ENCODE measurements at places on chromosomes 4 and X.

- DNase-seq: peak; percentile 33
Observed at GRCh38 chrX:122517786-122518185, 666.3 kb upstream of the GRIA3 start.

- DNase-seq: no peak
Observed at GRCh38 chr4:84944947-84945346, 21.5 kb downstream of the WDFY3 start.

GRCh38 chr4:139540632-139541031, 15.4 kb downstream of the SETD7 start:
- DNase-seq: no peak

GRCh38 chrX:32448945-32449344, 762.4 kb downstream of the DMD start:
- DNase-seq: no peak

DNA sequence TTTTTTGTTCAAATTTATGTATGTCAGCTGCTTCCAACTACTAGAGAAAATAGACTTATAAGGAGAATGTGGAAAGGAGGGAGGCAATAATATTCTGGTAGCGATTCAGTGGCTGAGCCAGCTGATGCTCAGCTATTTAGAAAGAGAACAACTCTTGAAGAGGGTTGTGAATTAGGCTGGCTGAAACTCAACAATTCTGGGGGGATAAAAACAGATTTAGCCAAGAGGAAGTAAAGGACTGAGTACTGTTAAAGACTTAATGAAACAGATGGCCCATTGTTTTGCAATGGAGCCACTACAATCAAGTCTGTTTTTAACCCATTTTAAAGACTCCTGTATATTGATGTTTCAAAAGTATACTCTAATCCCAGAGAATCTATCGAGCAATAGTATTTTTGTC, 1058.9 kb downstream of the C4orf33 start:
- DNase-seq: no peak

DNA sequence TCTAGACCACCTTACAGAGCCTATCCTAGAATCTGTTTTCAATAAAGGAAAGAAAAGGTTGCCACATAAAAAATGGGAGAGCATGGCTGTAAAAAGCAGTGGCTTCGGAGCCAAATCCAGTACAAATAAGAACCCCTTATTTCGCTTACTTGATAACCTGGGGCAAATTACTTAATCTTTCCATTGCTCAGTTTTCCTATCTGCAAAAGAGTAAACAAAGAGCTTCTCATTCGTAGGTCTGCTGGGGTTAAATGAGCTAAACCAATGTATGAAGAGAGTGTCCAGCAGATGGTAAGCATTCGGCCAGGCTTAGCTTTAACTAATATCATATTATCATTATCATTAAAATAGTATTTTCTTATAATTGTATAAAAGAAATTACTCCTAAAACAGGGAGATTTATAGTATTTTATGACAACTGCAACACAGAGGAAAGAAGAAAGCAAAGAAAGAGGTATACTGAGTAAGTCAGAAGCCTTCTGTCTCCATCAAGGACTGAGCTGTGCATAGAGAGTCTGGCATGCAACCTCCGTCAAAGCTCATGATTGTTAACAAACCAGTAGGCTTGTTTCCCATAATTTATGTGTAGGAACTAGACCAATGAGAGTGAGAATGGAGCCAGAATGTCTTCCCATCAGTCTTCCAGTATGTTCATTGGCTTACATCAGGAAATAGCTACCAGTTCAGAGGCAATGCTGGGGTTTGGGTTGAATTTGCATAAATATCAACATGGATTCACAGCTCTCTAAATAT, 364.9 kb downstream of the UNC5C start:
- no peak for DNase-seq

DNA sequence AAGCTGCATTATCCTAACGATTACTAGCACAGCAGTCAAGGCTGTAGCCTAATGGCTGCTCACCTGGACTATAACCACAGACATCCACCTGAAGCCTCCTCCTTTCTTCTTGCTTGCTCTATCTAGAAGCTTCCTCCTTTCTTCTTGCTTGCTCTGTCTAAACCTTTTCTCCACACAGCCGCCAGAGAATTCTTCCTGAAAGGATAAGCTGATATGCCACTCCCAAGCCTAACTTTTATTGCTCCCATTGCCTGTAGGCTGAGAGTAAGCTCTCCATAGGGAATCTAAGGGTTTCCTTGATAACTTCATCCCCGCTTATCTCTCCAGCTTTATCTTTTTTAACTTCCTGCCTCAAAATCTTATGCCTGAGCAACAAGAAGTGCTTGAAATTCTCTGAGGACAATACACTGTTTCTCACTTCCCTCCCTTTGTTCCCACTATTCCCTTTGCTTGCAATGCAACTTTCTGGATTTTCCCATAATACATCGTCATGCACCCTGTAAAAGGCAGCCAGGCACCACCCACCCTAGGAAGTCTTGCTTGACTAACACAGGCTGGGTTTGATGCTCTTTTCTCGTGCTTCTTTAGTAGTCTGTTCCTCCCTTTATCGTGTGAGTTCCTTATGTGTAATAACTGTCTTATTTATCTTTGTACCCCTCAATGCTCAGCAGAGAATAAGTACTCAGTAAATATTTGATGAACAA, 1.4 kb upstream of the LRIT3 start:
- no peak for DNase-seq

GRCh38 chr4:107472265-107472948, 247.6 kb downstream of the PAPSS1 start:
- DNase-seq: no peak

DNA sequence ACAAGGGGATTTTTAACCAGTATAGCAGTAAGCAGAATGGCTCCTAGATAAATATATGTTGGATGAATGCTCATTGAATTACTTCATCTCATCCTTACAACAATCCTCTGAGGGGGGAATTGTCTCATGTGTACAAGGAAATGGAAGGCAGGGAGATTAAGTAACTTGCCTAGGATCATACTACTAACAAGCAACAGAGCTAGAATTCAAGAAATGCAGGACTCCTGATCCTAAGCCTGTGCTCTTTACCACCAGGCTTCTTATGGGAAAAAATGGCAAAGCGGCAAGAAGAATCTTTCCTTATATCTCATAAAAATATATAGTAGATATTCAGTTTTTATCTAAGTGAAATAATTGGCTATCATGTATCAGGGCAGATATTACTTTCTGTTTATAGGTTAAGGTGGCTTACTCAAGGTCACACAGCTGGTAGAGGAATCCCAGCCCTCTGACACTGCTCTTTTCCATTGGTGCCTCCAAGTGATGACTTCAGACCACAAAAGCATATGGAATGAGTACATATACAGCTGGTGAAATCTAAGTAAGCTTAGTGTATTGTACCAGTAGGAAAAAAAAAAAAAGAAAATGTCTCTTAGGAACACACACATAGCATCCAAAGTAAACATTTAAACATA, 2.1 kb downstream of the ABHD18 start:
- DNase-seq: no peak

DNA sequence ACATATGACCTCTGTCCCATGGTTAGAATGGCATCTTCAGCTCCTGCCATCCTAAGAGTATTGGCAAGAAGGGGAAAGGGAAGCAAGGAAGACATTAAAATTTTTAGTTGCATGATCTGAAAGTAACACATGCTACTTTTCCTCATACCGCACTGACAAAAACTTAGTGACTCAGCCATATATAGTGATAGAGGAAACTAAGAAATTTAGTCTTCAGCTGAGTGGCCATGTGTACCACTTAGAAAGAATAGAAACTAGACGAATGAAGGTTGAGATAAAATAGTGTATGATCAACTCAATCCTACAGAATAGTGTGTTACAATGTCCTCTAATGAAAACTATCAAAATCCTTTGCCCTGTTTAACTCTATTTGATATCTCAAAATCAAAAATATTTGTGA, 164.1 kb downstream of the PPP3CA start:
- DNase-seq: no peak

DNA sequence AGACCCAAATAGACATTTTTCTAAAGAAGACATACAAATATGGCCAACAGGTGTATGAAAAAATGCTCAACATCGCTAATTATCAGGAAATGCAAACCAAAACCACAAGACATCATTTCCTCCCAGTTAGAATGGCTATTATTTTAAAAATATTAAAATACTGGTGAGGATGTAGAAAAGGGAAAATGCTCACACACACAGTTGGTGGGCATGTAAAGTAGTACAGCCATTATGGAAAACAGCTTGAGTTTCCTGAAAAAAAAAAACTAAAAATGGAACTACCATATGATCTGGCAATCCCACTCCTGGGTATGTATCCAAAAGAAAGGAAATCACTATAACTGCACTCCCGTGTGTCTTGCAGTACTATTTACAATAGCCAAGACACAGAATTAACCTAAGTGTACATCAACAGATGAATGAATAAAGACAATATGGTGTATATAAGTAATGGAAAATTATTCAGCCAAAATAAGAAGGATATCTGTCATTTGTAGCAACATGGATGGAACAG, 128.9 kb upstream of the DKK2 start:
- DNase-seq: no peak

DNA sequence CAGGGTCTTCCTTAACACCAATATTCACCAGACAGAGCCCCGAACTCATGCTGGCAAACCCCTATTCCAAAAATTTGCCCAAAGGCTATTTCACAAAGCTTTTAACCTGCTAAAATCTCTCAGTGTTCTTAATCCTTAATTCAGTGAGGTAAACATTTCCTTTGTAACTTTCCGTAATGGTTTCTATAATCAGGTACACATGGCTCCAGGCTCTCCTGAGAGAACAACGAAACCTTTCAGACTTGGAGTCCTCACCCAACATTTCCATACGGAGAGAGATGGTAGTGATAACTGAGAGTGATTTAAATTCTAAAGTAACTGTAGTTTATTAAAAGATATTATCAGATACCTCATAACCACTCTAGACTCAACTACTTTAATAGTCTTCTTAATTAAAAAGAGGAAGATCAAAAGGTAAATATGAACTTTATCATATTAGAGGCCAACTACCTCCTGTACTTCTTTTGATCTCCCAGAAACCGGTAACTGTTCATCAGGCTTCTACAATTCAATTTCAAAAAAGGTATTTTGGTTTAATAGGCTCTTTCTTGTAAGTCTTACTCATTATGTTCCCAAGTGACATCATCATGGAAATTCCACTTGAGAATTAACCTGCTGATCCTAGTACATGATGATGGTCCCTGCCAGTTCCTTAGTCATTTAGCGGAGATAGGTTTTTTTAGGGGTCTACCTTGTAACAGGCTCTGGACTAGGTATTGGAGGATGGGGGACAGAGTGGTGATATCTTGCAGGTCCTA, 91.4 kb upstream of the UCP1 start:
- no peak for DNase-seq

DNA sequence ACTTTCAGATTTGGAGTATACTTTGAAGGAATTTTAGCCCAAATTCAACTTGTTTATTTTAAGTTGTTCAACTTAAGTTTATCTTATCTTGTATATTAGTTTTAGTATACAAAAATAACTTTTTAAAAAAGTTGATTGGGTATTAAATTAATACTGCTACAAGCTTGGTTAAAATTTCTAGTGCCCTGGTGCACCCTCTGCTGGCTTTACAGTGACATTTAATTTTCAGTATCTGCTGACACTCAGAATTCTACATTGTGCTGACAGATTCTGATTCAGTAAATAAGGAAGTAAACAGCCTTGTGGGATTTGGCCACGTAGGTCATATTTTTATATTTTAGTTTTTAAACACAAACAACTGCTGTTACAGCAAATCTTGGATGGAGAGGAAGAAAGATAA, 2.9 kb downstream of the EDA start:
- DNase-seq: no peak

GRCh38 chr4:139973015-139973414, 181.0 kb downstream of the MAML3 start:
- peak; percentile 54 for DNase-seq

GRCh38 chr4:58658701-58659100, 1548.5 kb upstream of the IGFBP7 start:
- no peak for DNase-seq

DNA sequence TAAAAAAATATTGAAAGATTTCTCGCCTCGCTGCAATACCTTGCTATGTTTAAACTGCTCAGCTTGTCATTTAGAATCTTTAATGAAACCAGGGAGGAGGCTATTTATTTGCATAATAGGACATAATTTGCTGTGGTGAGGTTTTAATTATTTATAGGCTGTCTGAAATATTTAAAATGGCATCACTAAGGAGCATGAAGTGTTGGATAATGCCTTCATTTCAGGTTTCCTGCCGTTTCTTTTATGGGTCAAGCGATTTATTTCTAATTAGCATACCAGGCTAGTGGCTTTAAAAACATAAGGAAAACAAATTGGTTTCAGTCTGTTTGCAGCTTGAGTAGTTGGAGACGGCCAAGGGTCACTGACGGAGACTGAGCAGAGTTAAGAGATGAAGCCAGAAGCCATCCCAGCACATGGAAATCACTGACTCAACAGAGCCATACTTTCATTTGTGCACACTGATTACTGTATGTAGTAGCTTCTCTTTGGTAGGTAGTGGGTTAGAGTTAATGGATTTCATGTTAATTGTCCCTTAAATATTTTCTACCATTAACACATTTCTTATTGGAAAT, 1962.4 kb upstream of the TENM3 start:
- no peak for DNase-seq

GRCh38 chrX:275476-275966, 5.7 kb upstream of the PLCXD1 start:
- no peak for DNase-seq

DNA sequence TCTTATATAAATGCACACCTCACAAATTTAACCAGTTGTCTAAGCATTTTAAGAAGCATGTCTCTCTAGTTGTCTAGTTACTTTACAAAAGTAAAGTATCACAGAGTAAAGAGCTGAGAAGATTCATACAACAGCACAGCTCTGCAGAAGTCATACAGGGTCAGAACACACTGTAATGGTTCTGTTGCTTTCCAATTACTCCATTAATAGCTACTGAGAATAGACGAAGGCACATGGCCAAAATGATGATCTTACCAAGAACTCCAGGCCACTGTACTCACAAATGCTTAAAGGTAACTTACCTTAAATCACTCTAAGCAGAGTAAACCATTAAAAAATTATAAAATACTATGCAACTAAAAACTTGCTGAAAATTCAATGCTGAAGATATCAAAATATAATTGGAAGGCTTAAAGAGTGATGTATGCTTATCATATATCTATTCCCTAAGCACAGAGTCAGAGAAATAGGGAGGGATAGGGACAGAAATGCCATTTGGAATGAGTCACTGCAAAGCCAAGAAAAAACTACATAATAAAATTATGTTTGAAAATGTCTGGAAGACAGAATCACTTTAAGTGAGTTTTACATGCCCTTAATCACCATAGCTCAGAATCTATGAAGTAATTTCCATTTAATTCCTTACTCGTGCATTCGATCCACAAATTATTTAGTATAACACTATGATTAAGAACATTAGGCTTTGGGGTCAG, 71.0 kb downstream of the DDX60L start:
- peak; percentile 65 for DNase-seq

DNA sequence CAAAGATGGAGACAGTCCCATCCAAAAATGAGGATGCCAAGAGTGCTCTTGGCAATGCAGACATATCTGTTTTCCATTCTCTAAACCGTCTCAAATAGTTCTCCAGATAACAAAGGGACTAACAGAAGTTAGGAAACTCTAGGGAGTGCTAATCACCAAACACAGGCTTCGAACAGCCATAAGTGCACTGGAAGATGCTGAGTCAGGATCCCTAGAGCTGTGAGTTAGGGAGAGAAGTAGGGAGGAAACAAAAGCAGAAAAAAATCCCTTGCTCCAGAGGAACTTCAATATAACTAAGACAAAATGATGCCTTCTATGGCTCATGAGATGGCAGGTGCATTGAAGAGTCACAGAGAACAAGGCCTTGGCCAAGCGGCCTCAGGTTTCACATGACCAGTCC, 251.0 kb upstream of the PPARGC1A start:
- no peak for DNase-seq

- no peak for DNase-seq
Observed at GRCh38 chr4:12534684-12535083, 949.5 kb downstream of the RAB28 start.

- no peak for DNase-seq
Observed at GRCh38 chr4:129378364-129378763, 282.4 kb downstream of the C4orf33 start.

Data from astrocyte of the spinal cord (primary cell).